ENCODE measurements at places on chromosomes 12 and 14.

- no peak for DNase-seq
Measured at GRCh38 chr14:41297576-41298327, 308.9 kb upstream of the LRFN5 start.

DNA sequence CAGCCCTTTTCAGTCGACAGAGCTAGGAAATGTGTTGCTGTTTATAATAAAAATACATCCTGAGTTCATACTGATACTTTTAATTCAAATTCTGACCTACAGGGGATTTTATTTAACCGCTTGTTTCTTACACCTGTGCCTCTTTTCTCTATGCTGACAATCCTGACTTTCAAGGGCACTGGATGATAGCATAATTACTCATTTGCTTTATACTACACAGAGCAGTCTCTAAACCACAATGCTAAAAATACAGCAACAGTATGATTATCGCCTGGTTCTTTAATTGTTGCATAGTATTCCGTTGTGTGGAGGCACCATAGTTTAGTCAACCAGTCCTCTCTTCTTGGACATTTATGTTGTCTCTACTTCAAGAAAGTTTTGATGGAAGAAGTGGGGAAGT is 372.9 kb downstream of the DPF3 start:
- DNase-seq, result no peak

DNA sequence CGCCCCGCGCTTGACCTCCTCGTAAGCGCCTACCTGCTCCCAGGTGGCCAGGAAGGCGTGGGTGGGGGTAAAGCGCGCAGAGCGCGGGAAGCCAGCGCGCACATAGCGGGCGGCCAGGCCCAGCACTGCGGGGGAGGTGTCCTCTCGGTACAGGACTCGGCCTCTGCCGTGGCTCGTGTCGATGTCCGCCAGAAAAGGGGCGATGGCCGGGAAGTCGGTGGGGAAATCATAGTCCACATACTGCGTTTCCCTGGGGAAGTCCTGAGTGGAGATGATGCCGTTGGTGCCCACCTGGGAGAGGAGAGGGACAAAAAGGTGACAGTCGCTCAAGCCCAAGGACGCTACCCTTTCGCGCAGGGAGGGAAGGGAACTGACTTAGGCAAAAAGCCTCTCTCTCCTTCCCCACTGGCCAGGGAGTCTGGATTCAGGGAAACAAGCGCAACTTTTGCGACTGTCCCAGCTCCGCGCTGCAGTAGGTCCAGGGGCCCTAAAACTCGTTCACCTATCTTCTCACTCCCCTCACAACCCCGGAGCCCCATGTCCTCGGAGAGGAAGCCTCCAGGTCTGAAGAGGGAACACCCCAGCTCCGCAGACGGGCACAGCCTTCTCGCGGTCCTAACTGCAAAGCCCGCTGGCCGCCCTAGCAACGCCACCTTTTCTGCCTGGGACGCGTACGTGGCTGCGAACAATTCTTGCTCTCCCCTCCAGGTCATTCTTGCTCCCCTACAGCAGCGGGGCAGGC is 815 bp downstream of the NID2 start:
- no peak for DNase-seq

DNA sequence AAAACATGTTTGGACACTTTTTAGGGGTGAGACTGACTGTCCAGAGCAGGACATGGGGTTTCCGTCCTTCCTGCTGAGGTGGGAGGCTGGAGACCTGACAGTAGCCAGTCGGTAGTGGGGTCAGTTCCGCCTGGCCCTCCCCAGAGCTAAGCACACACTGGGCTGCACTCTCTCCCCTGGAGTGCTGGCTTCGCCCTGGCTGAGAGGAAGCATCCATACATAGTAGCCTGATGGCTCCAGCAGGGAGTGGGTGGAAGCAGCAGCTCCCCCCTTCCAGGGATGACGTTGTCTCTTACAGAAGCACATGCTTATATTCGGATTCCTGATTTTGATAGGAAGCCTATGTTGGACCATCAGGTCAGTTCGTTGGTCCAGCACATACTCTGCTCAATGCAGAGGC is 40.4 kb downstream of the SFSWAP start:
- DNase-seq, result no peak

- no peak for DNase-seq
Measured at GRCh38 chr14:100388103-100389054, 65.2 kb downstream of the SLC25A47 start.

DNA sequence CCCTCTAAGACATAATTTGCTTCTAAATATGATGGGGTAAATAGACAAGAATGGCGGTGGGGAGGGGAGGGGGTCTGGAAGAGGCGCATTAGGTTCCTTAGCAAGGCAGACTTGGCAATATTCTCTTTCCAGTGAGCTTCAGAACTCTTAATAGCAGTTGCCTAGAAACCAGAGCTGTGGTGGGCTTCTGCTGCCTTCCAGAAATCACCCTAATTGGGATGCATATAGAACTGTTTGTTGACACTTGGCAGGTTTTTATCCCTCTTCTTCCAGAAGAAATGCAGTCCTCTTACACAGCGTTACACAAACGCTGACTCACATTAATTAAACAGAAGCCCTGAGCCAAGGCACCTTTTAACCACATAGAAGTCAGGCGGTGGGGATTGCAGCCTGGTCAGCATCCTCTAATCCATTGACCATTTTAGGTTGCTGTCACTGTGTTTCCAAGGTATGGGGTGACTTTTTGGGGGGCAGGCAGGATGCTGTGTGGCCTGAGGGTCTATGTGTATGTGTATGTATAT is 114.1 kb downstream of the CCDC60 start:
- DNase-seq, result no peak
